Transverse colon (tissue), 4 donors: ENCODE measurements at places on chromosomes 6 and 20.
A peak's percentile ranks its signal among the peaks of the same experiment; 100 is the strongest.

DNA sequence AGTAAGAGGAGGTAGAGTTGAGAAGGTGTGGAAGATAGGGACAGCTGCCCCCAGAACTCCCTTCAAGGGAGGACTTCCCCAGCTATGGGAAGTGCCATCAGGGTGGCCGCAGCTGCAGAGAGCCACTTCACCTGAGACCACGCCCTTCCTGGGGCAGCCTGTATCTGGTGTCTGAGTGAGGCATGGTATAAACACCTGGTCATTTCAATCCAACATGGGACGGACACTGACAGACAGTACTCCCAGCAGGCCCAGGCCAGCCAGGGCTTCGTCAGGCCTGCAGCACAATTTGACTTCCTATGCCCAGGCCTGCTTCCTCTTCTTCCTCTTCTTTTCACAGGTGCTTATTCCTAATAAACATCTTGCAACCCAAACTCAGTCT is 4.5 kb downstream of the SOX12 start:
- peak; percentile 18 for DNase-seq

- no peak for DNase-seq
These were observed 935.1 kb downstream of the KIF16B start for GRCh38 chr20:15637950-15638754.

GRCh38 chr6:146281651-146282362 is 252.9 kb downstream of the GRM1 start:
- DNase-seq: no peak

DNA sequence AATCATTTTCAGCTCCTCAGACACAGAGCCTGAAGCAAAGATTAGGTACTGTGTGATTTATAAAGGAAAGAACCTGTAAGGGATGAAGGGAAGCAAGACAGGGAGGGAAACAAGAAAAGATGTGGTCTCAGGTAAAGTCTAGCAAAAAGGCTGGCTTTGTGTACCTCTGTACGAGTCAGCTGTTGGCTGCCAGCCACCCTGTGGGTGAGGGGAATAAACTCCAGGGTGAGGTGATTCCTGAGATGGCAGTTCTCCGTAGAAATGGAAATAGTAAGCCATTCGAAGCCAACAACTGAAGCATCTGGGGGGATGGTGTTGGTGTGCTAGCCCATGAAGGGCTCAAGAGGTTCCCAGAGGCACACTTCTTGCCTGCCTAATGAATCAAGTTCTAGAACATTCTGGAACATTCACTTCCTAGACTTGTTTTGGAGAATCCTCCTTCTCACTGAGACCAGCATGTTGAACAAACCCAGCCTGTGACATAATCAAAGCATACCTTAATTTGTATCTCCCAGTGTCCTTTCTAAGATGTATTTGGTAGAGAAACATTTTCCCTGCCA is 10.6 kb upstream of the TTPAL start:
- peak; percentile 63 for DNase-seq

- DNase-seq: no peak
These were observed 129.7 kb upstream of the FAM184A start for GRCh38 chr6:119207971-119208725.

GRCh38 chr6:142014515-142014914 is 118.2 kb upstream of the GJE1 start:
- DNase-seq: no peak

DNA sequence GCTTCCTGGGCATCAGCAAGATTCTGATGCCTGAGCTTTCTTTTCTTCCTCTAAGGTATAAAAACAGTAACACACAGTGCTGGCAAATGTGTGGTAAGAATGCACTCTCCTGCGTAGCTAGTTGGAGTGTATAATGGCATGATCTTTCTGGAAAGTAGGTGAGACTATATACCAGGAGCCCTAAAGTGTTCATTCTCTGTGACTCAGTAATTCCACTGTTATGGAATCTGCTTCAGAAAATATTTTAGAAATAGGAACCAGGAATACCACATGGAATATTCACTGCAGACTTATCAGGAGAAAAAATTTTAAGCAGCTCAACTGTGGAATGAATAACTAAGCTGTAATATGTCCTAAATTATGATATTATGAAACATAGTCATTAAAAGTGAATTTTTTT is 16.9 kb upstream of the CSE1L start:
- no peak for DNase-seq

GRCh38 chr6:134080171-134080795 is 27.9 kb upstream of the SLC2A12 start:
- peak; percentile 34 for DNase-seq

DNA sequence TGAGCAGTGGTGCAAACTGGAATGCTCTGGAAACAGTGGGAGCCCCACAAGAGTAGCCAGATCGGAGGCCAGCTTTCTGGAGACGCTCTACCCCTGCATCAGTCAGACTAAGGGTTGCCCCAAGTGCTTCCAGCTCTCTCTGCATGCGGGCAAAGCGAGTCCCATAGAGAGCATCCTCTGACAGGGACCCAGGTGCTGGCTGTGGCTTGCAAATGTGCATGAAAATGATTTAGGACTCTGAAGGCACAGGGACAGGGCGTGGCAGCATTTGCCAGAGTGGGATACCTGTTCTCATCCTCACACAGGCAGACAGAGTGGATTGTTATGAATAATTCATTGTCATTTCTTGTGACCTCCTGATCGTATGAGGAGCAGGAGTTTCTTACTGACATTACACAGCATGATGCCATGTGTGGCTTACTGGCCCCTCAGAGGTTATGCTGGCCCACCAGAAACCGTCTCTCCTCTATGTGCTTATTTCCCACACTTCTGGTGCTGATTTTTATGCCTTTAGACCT is 10.3 kb downstream of the RIN2 start:
- no peak for DNase-seq

DNA sequence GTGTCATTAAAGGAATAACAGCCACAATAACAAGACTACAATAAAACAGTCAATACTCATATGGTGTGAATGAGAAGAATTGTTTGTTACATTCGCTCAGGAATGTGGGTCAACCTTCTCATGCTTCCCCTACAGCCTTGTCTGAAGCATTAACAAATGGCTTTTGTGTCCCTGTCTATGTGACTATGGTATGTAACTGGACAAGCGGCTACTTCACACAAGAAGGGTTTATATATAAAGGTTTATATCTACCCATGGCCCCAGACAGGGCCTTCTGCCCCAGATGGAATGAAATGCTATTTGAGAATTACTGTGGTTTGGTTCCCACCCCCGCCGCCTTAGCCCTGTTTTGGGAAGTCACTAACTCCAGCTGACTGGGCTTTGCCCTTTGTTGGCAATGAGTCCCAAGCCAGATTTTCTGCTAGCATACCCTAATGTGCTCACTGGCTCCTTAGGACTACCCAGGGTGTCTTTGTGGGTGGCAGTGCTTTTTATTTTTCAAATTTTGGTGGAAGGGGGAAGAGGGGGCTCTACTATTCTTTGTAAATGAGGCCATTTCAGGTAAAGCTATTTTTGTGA is 39.4 kb downstream of the TFAP2A start:
- DNase-seq: no peak

GRCh38 chr6:3453413-3454272 is 3.2 kb downstream of the SLC22A23 start:
- no peak for DNase-seq

GRCh38 chr6:135231469-135231844 is 50.3 kb downstream of the MYB start:
- no peak for DNase-seq
